ENCODE measurements at places on chromosomes 3 and 15.

DNA sequence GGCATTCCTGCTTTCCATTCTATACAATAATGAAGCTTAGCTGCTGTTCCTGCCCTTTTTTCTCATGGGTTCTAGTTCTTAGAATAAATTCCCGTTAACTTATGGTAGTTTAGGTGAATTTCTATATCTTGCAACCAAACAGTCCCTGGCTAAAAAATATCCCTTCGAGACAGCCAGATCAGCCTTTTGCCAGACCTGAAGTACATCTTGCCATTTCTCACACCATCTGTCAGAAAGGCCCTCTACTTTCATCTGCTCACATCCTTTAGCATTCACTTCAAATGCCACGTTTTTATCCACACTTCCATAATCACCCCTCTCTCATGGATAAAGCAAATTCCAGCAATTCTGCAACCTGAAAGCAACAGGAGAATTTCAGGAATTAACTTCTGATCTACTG, 145.4 kb downstream of the GAP43 start:
- no peak for DNase-seq

DNA sequence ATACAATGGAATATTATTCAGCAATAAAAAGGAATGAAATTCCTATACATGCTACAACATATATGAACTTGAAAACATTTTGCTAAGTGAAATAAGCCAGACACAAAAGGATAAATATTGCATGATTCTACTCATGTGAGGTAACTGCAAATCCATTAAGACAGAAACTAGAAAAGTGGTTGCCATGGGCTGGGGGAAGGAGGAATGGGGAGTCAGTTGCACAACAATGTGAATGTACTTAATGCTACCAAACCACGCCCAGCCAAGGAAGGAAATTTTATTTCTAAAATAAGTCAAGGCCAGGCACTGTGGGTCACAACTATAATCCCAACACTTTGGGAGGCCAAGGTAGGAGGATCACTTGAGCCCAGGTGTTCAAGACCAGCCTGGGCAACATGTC, 9.8 kb upstream of the GMPPB start:
- peak; percentile 24 for DNase-seq

GRCh38 chr3:143736205-143736997, 111.9 kb downstream of the SLC9A9 start:
- peak; percentile 7 for DNase-seq

DNA sequence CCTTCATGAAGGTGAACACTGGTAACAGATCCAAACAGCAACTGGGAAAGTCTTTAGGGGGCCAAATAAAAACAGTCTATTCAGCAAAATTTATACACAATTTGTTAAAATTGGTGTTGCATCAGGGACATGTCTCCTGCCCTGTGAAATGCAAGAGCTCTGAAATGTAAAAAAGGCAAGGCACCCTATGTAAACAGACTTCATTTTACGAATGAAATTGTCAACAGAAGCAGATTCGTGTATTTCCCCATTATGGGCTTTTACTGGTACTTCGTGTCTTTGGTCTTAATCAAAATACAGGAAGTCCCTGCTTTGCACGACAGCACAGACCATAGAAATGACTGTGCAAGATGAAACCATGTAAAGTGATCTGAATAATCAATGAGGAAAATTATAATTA, 127.3 kb upstream of the THBS1 start:
- DNase-seq: no peak

- peak; percentile 79 for DNase-seq
Measured at GRCh38 chr3:4976109-4976508, 3.1 kb upstream of the BHLHE40 start.

- DNase-seq: peak; percentile 84
Measured at GRCh38 chr3:13537909-13538296, 11.0 kb upstream of the FBLN2 start.

DNA sequence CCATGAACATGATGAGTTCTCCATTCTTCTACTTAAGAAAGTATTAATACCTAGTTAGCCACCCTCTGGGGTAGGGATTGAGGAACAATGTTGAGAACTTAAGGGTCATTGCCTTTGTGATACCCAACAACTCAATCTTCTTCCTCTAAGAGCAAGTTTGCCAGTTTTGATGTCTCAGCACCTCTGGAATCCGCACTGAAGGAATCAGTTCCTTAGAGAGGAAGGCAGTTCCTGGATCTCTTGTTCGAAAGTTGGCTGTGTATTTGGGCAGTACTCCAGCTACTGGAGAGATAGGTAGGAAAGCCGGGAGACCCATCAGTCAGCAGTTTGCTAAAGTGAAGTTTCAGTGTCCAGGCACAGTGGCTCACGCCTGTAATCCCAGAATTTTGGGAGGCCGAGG, 35.6 kb upstream of the MTHFS start:
- DNase-seq: peak; percentile 15

DNA sequence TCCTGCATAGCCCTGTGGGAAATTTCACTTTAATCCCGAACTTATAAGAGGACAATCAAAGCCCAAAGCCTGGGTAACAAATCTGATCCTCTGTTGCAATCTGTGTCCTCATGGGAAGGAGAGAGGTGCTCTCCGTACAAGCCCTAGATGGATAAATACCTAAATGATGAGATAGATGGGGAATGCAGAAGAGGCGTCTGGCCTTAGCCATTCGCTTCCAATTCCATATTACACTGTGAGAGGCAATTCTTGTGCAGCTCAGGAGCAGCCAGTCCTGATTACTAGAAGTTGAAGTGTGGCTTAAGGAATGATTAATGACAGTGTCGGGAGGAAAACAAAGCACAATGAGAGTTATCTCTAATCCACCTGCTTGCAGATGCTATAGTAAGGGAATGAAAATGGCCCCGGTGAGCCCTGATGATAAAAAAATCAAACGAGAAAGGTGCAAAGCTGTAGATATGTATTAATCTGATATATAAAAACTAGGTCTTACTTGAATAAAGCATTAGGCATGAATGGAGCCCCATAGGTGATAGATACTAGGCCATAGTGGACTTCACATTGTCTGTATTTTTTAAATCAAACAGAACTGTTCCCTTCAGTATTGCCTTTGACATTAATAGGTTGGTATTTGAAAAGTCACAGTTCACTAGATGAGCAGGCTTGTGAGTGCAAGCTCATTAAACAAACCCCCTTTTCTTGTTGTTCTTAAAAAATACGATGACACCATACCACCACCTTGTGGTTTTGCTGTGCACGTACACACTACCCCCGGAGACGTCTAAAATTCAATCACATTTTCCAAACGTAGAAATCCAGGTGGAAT, 54.2 kb upstream of the TMCO5A start:
- peak; percentile 82 for DNase-seq

DNA sequence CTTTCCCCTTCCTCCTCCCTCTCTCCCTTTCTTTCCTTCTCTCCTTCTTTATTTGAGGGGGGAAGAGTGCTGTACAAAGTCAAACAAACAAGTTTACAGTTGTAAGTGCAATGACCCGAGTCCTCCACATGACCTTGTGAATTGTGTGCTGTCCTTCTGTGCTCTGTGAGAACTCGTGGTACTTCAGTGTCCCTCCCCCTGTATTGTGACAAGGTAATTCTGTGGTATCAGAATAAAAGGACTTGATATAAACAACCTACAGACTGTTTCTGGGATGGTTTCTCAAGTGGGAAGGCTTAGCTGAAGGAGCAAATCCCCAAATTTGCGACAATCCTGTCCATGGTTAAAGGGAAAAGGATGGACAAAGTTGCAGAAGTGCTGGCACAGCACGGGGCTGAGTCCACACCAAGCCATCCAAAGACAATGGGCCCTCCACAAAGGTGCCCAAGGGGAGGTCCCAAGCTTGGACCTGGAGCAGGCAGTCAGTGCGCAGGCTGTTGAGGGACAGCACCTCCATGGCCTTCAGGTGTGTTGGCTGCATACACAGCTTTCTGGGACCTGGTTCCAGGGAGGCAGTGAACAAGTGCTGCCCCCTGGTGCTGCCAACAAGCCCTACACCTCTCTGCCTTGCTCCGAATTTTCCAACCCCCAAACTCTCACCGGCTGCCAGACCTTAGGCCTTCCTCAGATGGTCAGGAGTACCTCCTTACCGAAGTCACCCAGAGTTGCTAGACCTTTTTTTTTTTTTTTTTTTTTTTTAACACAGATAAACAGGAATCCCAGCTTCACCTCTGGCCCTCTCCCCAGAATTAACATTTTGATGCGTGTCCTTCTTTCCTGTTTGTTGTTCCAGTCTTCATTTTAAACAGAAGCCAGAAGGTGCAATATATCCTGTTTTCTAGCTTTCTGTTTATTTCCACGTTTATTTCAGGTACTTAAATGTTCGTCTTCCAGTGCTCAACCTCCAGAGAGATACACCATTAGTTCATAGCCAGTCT, 2.6 kb upstream of the APEH start:
- DNase-seq: peak; percentile 72

DNA sequence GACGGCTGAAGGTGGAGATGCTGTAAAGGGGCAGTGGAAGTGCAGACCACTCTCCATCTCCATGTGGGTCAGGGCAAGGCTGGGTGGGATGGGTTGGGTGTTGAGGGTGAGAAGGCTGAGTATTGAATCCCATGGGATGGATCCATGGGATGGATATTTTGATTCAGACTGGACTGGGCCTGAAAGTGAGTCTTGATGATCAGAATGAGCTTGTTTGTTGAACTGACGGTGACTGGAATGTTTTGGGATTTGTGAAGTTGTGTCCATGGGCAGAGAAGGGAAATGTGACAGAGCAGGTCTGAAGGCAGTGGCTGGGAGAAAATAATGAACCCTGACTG, 49.3 kb downstream of the CHST2 start:
- DNase-seq: no peak

GRCh38 chr3:33096093-33096868, 665 bp downstream of the GLB1 start:
- DNase-seq: peak; percentile 37

DNA sequence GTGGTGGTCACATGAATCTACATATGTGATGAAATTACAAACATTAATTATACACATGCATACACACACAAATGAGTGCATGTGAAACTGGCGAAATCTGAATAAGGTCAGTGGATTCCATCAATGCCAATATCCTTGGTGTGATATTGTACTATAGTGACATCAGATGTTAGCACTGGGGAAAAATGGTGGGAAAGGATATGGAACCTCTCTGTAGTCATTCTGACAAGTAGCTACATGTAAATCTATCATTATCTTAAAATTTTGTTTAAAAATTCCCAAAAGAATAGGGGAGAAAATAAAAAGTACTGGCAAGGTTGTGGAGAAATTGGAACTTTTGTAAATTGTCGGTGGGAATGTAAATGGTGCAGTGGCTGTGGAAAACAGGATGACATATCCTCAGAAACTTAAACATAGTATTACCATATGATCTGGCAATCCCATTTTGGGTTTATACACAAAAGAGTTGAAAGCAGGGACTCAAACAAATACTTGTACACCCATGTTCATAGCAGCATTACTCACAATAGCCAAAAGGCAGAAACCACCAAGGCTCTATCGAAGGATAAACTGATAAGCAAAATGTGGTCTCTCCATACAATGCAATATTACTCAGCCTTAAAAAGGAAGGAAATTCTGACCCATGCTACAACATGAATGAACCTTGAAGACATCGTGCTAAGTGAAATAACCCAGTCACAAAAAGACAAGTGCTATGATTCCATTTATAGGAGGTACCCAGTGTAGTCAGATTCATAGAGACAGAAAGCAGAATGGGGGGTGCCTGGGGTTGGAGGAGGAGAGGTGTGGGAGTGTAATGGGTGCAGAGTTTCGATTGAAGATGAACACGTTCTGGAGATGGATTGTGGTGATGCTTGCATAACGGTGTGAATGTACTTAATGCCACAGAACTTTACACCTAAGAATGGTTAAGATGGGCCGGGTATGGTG, 25.3 kb upstream of the HRH1 start:
- no peak for DNase-seq
